CD4-positive, alpha-beta memory T cell (primary cell): ENCODE measurements at places on chromosomes 11 and 22. TPM values are rescaled to one million over a fixed set of nuclear protein-coding genes. Genes with fewer than 3 reads are reported as not detected.

The DBX1 gene
- not detected for total RNA-seq

The IGSF9B gene
- total RNA-seq = 38.6 TPM

The NPAS4 gene
- not detected for total RNA-seq

The DCHS1 gene
- total RNA-seq = 6.4 TPM

The SEZ6L gene
- not detected for total RNA-seq
